ENCODE measurements at places on chromosomes 6 and 20. TPM values are rescaled to one million over a fixed set of nuclear protein-coding genes. Genes with fewer than 3 reads are reported as not detected.

DNA sequence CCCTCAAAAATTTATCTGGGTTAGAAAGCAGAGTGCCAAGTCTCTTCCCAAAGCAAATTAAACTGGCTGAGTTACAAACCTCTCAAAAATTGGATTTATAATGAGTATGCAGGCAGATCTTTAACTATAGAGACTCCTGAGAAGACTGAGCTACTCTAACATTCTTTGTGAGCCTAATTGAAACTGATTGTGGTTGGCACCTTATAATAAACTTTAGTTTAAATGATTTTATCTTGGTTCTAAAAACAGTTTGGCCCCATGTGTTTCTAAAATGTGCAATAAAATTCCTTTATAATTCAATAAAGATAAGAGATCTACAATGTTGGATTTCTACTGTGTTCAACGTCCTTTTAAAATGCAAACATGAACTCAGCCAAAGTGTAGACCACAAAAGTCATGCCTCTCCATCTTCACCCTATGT, 480.2 kb upstream of the RNF217 start:
- DNase-seq: no peak

- DNase-seq: no peak
Measured at GRCh38 chr20:16364320-16364687, 208.9 kb downstream of the KIF16B start.

Gene ROS1
- total RNA-seq: not detected

GRCh38 chr6:92139601-92140000, 1279.8 kb downstream of the EPHA7 start:
- no peak for DNase-seq
